ENCODE measurements at places on chromosomes 2 and 18. TPM values are rescaled to one million over a fixed set of nuclear protein-coding genes. Genes with fewer than 3 reads are reported as not detected.

RAD51AP2 gene
- not detected for total RNA-seq

PID1 gene
- total RNA-seq, result 3.7 TPM

ABCG5 gene
- not detected for total RNA-seq

PROC gene
- 4.6 TPM for total RNA-seq

LAMA1 gene
- total RNA-seq, result 0.17 TPM

C1GALT1C1L gene
- 2.6 TPM for total RNA-seq

PDCL3 gene
- 39.7 TPM for total RNA-seq

PLCL1 gene
- not detected for total RNA-seq

FSHR gene
- not detected for total RNA-seq

All from A549 treated with GW870086 at 1 μM for 4 hours (cell line).